Ascending aorta (tissue), 2 donors: ENCODE measurements at places on chromosomes 1 and 21. TPM values are rescaled to one million over a fixed set of nuclear protein-coding genes. Genes with fewer than 3 reads are reported as not detected.

The AVPR1B gene
- total RNA-seq = not detected

The ANGPTL7 gene
- total RNA-seq = 2.0 TPM

The OR2T11 gene
- total RNA-seq = 2.8 TPM

The SLC25A33 gene
- total RNA-seq = 0.11 TPM

The FGGY gene
- total RNA-seq = 7.0 TPM

The KPNA6 gene
- total RNA-seq = 26.1 TPM

The TMEM79 gene
- total RNA-seq = not detected

The SELENBP1 gene
- total RNA-seq = 102 TPM

The VWA1 gene
- total RNA-seq = 79.0 TPM

The EBNA1BP2 gene
- 22.1 TPM for total RNA-seq

The SLAMF8 gene
- 6.7 TPM for total RNA-seq

The DNASE2B gene
- not detected for total RNA-seq

The FCRL3 gene
- not detected for total RNA-seq

- no peaks in the 10 kb centered on the region for H3K27me3 ChIP-seq
- no peak overlapping the region for H3K4me3 ChIP-seq
- H3K4me1 ChIP-seq = no peaks in the 10 kb centered on the region
- DNase-seq = no peak
- H3K36me3 ChIP-seq = no peaks in the 10 kb centered on the region
- H3K27ac ChIP-seq = no peak overlapping the region
Observed at GRCh38 chr21:15744926-15745325, 15.1 kb downstream of the USP25 start.

- no peaks in the 10 kb centered on the region for H3K27me3 ChIP-seq
- H3K4me1 ChIP-seq = no peaks in the 10 kb centered on the region
- no peak overlapping the region for H3K4me3 ChIP-seq
- no peak for DNase-seq
Observed at GRCh38 chr1:10948463-10948775, 64.0 kb upstream of the TARDBP start.

DNA sequence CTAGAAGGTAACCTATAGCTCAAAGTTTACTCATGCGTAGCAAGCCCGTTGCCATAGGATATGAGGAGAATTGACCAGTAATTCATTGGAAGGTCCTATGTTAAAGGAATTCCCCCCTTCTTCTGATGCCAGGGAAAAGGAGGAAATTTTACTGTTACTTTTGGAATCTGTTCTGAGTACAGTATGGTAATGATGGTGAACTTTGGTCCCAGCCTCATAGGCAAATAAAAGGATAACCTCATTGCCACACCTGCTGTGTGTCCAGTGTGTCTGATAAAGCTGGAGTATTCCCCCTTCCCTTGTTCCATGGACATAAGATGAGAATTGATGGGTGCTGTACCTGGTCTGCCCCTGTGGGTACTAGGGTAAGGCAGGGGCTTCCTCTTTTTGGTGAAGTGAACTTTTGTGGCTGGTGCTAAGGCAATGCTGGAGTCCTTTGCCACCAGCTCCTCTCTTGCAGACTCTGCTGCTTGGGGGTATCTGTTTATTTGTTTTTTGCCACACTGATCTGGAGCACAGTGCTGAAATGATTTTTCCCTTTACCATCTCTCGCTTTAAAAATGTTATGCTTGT, 22.2 kb downstream of the MPZ start:
- H3K4me1 ChIP-seq = no peaks in the 10 kb centered on the region
- no peaks in the 10 kb centered on the region for H3K27me3 ChIP-seq
- H3K4me3 ChIP-seq = no peak overlapping the region
- H3K27ac ChIP-seq = no peak overlapping the region

- peak; percentile 86 for DNase-seq
- no peaks in the 10 kb centered on the region for H3K27me3 ChIP-seq
- H3K4me3 ChIP-seq = no peak overlapping the region
- H3K36me3 ChIP-seq = no peaks in the 10 kb centered on the region
Observed at GRCh38 chr1:8197493-8198282, 120.2 kb upstream of the SLC45A1 start.

GRCh38 chr1:188371295-188371806, 1542.6 kb downstream of the PLA2G4A start:
- no peak for DNase-seq
- H3K36me3 ChIP-seq = no peaks in the 10 kb centered on the region
- H3K27ac ChIP-seq = no peak overlapping the region
- no peaks in the 10 kb centered on the region for H3K4me1 ChIP-seq
- no peaks in the 10 kb centered on the region for H3K27me3 ChIP-seq

DNA sequence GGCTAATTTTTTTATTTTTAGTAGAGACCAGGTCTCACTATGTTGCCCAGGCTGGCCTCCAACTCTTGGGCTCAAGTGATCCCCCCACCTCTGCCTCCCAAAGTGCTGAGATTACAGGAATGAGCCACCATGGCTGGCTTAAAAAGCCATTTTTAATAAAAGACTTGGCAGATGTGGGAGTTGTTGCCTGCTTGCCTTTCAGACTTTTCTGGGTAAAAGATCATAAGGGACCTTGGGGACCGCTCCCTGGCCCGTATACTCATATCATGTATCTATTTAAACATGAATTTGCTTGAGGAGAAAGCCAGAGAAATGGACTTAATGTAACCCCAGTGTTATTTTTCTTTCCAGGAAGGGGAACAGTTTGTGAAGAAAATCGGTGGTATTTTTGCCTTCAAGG, 23.4 kb upstream of the PODN start:
- DNase-seq = no peak
- H3K27me3 ChIP-seq = no peaks in the 10 kb centered on the region
- no peak overlapping the region for H3K4me3 ChIP-seq
- no peak overlapping the region for H3K27ac ChIP-seq
- H3K4me1 ChIP-seq = no peaks in the 10 kb centered on the region

DNA sequence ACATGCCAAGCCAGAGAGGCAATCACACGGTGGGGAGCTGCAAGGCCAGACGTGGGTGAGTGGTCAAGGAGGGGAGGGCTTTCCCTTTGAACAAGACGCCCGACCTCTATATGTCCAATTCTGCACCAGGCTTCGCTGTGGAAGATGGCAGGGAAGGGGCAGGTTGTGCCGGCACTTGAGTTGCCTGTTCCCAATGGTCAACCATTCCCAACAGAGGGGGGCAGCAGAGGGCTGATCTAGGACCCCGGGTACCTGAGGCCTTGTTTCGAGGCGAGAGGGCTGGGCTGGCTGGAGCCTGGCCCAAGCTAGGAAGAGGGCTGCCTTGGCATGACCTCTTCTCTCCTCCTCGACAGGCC, 64.9 kb downstream of the TMEM53 start:
- H3K27me3 ChIP-seq = no peaks in the 10 kb centered on the region
- H3K27ac ChIP-seq = no peak overlapping the region
- DNase-seq = no peak
- no peak overlapping the region for H3K4me3 ChIP-seq
- no peaks in the 10 kb centered on the region for H3K4me1 ChIP-seq

- peak; percentile 68 for DNase-seq
- peaks cover 4% of the 10 kb centered on the region for H3K36me3 ChIP-seq
- no peaks in the 10 kb centered on the region for H3K27me3 ChIP-seq
- H3K4me3 ChIP-seq = no peak overlapping the region
Observed at GRCh38 chr1:54850737-54851136, 36.3 kb downstream of the DHCR24 start.

- no peaks in the 10 kb centered on the region for H3K27me3 ChIP-seq
- no peak overlapping the region for H3K4me3 ChIP-seq
- no peaks in the 10 kb centered on the region for H3K36me3 ChIP-seq
- no peak for DNase-seq
- H3K27ac ChIP-seq = no peak overlapping the region
Observed at GRCh38 chr1:116020668-116021272, 44.5 kb downstream of the SLC22A15 start.

DNA sequence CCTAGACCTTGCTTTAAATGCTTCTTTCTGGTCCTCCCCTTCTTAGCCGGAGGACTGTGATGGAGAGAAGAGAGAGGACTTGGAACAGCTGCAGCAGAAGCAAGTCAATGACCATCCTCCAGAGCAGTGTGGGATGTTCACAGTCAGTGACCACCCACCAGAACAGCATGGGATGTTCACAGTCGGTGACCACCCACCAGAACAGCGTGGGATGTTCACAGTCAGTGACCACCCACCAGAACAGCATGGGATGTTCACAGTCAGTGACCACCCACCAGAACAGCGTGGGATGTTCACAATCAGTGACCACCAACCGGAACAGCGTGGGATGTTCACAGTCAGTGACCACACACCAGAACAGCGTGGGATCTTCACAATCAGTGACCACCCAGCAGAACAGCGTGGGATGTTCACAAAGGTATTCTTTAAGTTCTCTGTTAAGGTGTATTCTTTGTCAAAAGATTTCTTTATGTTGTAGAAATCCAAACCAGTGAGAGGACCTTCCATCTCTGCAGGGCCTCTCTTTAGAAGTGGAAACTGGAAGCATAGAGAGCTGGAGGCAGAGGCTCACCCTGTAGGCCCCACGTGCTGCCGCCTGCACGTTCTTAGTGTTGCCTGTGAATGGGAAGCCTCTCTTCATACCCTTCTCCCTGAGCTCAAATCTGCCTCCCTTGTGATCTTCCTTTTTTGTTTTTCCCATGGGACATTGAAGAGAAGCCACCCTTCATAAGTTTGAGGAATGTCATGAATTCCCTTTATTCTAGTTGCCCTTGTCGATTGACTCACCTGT, 10.6 kb downstream of the PCNT start:
- DNase-seq = no peak
- H3K27me3 ChIP-seq = no peaks in the 10 kb centered on the region
- no peak overlapping the region for H3K27ac ChIP-seq
- H3K4me3 ChIP-seq = no peak overlapping the region

DNA sequence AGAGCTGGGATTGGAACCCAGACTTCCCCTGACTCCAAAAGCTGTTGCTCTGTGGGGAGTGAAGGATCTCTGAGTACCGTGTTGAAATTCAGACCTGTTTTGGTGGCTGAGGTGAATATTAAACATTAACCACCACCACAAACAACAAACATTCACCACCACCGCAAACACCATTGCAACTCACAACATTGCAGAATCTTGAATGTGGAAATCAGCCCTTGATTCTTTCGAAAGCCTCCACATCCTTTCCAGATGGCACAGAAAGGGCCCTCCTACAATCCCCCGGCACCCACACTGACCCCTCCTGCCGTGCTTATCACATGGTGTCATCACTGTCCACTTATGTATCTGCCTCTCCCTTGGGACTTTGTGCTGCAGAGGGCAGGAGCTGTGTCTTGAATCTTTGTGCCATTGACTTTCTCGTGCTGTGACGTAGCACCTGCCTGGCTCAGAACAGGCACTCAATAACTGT, 1.4 kb downstream of the CDA start:
- H3K27me3 ChIP-seq = no peaks in the 10 kb centered on the region
- H3K4me1 ChIP-seq = no peaks in the 10 kb centered on the region
- no peak overlapping the region for H3K27ac ChIP-seq
- no peak for DNase-seq

GRCh38 chr1:170240409-170240808, 94.7 kb downstream of the NTMT2 start:
- no peaks in the 10 kb centered on the region for H3K36me3 ChIP-seq
- H3K27me3 ChIP-seq = no peaks in the 10 kb centered on the region
- DNase-seq = no peak
- H3K4me3 ChIP-seq = no peak overlapping the region
- H3K4me1 ChIP-seq = no peaks in the 10 kb centered on the region

GRCh38 chr1:242523719-242524570, 552 bp downstream of the PLD5 start:
- H3K4me3 ChIP-seq = peak overlapping the region; percentile 56
- peak; percentile 76 for DNase-seq
- no peaks in the 10 kb centered on the region for H3K36me3 ChIP-seq
- H3K4me1 ChIP-seq = no peaks in the 10 kb centered on the region
- H3K27ac ChIP-seq = peak overlapping the region; percentile 55

GRCh38 chr1:101920577-101920976, 76.1 kb downstream of the OLFM3 start:
- no peak overlapping the region for H3K27ac ChIP-seq
- no peak overlapping the region for H3K4me3 ChIP-seq
- no peaks in the 10 kb centered on the region for H3K36me3 ChIP-seq
- no peaks in the 10 kb centered on the region for H3K27me3 ChIP-seq
- H3K4me1 ChIP-seq = no peaks in the 10 kb centered on the region
- DNase-seq = no peak

DNA sequence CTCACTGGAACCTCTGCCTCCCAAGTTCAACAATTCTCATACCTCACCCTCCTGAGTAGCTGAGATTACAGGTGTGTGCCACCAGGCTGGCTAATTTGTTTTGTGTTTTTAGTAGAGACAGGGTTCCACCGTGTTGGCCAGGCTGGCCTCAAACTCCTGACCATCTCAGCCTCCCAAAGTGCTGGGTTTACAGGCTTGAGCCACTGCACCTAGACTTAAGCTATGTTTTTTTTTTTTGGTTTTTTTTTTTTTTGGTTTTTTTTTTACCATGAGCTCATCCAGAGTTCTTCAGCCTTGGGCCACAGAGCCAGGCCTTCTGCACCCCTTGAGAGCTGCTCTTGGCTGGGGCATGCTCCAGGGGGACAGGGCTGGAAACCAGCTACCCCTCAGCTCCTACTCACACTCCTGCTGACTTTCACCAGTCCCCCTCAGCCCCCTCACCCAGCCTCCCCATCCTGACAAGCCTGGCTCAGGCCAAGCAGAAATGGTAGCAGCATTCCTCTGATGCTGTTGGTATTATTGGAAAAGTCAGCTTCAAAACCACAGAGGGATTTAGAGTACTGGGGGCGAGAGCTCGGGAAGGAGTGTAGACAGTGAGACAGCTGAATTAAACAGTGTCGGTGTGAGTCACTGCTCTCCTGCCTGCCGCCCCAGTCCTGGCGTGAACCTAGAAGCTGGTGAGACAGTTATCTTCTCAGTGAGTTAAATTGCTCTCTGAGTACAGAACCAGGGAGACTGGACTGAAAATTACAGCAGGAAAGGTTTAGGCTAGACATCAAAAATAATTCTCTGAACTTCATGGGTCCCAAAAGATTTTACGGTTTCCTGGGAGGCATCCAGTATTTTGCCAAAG, 63.7 kb downstream of the NAV1 start:
- peak; percentile 70 for DNase-seq
- H3K36me3 ChIP-seq = peaks cover 3% of the 10 kb centered on the region
- peaks cover 15% of the 10 kb centered on the region for H3K4me1 ChIP-seq
- H3K4me3 ChIP-seq = no peak overlapping the region
- H3K27ac ChIP-seq = peak overlapping the region; percentile 48

GRCh38 chr1:38312753-38313152, 266.2 kb upstream of the POU3F1 start:
- H3K27me3 ChIP-seq = no peaks in the 10 kb centered on the region
- no peak overlapping the region for H3K27ac ChIP-seq
- H3K36me3 ChIP-seq = no peaks in the 10 kb centered on the region
- no peaks in the 10 kb centered on the region for H3K4me1 ChIP-seq
- DNase-seq = no peak

GRCh38 chr1:51957618-51958017, 32.9 kb downstream of the RAB3B start:
- no peaks in the 10 kb centered on the region for H3K4me1 ChIP-seq
- H3K27ac ChIP-seq = no peak overlapping the region
- no peak for DNase-seq
- no peaks in the 10 kb centered on the region for H3K27me3 ChIP-seq

DNA sequence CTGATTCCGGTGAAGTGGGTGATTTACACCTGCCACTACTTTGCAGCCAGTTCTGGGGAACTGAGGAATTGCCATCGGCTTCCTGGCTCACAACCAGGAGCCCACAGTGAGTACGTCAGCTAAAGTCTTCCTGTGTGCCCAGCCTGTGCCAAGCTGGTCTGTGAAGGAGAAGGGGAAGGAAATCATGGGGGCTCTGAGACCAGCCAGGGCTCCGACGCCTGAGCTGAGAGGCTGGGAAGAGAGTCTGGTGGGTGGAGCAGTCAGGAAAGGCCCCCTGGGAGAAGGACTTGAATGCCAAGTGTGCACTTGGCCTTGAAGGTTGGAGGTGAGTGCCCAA, 1.2 kb downstream of the LURAP1 start:
- H3K36me3 ChIP-seq = peaks cover 6% of the 10 kb centered on the region
- H3K27me3 ChIP-seq = no peaks in the 10 kb centered on the region
- H3K27ac ChIP-seq = peak overlapping the region; percentile 95
- peaks cover 13% of the 10 kb centered on the region for H3K4me1 ChIP-seq
